Large intestine (tissue), 12 donors: ENCODE measurements at places on chromosomes 5 and 9. TPM values are rescaled to one million over a fixed set of nuclear protein-coding genes. Genes with fewer than 3 reads are reported as not detected.

DNA sequence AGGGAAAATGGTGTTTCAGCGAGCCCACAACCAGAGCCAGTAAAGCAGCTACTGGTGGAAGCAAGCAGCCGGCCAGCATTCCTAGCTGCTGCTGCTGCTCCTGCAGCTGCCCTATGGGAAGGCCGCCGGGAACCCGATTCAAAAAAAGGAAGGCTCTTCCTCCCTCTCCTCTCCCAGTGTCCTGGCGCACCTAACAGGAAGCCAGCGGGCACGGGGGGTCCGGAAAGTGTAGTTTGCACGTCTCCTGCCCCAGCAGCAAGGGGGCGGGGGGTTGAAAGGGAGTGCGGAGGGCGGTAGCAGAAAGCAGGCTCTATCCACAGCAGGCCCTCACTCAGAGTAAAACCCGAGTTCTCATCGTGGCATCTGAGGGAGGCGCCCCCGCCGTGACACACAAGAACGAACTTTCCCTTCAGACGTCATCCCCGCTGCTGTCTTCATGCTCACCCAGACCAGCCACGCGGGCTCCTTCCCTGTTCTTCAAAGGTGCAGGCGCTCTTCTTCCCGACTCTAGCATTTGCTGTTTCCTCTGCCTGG is 16.5 kb downstream of the GRXCR2 start:
- no peaks in the 10 kb centered on the region for H3K36me3 ChIP-seq
- no peaks in the 10 kb centered on the region for H3K27me3 ChIP-seq
- peak overlapping the region; percentile 23 for H3K4me3 ChIP-seq
- H3K4me1 ChIP-seq, result peaks cover 58% of the 10 kb centered on the region

- no peak overlapping the region for H3K27ac ChIP-seq
- H3K4me3 ChIP-seq, result no peak overlapping the region
- H3K27me3 ChIP-seq, result peaks cover 16% of the 10 kb centered on the region
- H3K36me3 ChIP-seq, result no peaks in the 10 kb centered on the region
- H3K4me1 ChIP-seq, result peaks cover 6% of the 10 kb centered on the region
Observed at GRCh38 chr9:133507246-133507965, 17.4 kb downstream of the MYMK start.

DNA sequence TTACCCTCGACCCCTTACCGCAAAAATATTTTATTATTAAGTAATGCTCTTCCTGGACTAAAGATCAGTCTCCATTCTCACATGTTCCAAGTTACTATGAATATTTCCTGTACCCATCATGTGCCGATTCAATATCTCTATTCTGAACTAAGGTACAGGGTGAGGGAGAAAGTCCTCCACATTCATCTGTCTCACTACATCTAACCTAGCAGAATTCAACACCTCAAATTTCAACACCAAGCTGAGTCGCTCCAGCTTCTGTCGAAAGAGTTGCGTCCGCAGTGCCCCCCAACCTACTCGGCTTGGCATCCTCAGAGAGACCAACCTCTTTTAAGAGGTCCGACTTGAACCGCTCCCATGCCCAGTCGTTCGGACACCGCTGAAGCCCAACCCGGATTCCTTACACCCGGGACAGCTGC is 1.0 kb downstream of the CERT1 start:
- H3K27me3 ChIP-seq, result no peaks in the 10 kb centered on the region
- H3K4me1 ChIP-seq, result no peaks in the 10 kb centered on the region
- H3K27ac ChIP-seq, result peak overlapping the region; percentile 95

DNA sequence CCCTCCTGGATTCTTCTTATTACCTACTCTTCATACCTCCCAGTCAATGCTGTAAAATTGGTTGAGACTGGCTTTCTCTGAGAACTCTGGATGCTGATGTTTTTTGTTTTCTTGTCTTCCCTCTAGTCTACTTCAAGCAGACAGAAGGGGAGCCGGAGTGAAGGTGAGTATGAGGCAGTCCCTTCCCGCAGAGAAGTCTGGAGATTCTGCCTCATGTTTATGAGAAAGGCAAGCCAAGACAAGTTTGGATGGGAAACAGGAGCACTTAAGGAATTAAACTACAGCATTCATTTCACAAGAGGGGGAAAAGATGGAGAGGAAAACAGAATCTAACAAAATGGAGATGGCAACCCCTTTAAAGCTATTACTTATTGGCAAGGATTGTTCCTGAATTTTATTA is 246.1 kb downstream of the TRIM32 start:
- H3K27me3 ChIP-seq, result no peaks in the 10 kb centered on the region
- H3K4me3 ChIP-seq, result no peak overlapping the region
- no peaks in the 10 kb centered on the region for H3K4me1 ChIP-seq
- no peak for DNase-seq

GRCh38 chr9:132078699-132079356 is 839 bp downstream of the MED27 start:
- H3K4me3 ChIP-seq, result peak overlapping the region; percentile 75
- peaks cover 4% of the 10 kb centered on the region for H3K4me1 ChIP-seq
- H3K36me3 ChIP-seq, result peaks cover 17% of the 10 kb centered on the region

- H3K36me3 ChIP-seq, result peaks cover 5% of the 10 kb centered on the region
- H3K27ac ChIP-seq, result no peak overlapping the region
- peaks cover 13% of the 10 kb centered on the region for H3K4me1 ChIP-seq
- no peak for DNase-seq
Observed at GRCh38 chr5:34038390-34038789, 4.6 kb downstream of the C1QTNF3 start.

DNA sequence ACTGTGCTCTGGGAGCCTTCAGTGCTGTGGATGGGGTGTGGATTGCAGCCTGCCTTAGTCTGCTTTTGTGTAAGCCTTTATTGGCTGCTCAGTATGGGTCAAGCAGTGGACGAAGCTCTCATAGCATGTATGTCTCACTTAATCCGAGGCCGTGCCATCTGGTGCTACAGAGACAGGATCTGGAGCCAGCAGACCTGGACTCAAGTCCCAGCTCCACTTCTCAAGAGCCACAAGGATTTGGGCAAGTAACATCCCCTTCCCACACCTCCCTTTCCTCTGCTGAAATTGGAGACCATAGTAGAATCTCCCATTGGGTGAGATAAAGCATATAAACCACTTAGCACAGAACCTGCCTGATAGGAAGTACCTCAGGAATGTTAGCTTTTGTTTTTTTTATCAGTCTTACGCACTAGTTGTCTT is 23.4 kb upstream of the LECT2 start:
- no peak for DNase-seq
- H3K27me3 ChIP-seq, result peaks cover 8% of the 10 kb centered on the region
- peaks cover 5% of the 10 kb centered on the region for H3K4me1 ChIP-seq
- no peak overlapping the region for H3K4me3 ChIP-seq

SLC30A5 gene
- 51.1 TPM for polyA plus RNA-seq

KCNN2 gene
- 0.48 TPM for polyA plus RNA-seq
